ENCODE measurements at places on chromosomes 5 and 9.
A peak's percentile ranks its signal among the peaks of the same experiment; 100 is the strongest.

- DNase-seq, result no peak
Measured at GRCh38 chr5:124519396-124519795, 227.0 kb downstream of the ZNF608 start.

DNA sequence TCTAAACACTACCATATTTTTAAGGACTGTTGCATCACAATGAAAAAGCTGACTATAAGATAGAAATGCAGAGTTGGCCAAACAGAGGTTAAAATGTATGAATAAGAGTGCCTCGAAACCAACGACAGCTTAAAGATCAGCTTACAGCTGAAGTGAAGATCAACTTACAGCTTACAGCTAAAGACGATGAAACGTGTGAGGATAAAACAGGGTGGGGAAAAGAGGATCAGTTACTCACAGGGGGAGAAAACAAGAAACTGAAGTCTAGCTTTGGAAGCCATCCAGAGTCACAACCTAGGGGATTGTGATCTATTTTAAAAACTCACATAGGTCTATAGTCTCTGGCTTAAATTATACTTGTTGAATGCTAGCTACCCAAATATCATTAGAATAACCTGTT lies 220.0 kb downstream of the SNCAIP start:
- no peak for DNase-seq

DNA sequence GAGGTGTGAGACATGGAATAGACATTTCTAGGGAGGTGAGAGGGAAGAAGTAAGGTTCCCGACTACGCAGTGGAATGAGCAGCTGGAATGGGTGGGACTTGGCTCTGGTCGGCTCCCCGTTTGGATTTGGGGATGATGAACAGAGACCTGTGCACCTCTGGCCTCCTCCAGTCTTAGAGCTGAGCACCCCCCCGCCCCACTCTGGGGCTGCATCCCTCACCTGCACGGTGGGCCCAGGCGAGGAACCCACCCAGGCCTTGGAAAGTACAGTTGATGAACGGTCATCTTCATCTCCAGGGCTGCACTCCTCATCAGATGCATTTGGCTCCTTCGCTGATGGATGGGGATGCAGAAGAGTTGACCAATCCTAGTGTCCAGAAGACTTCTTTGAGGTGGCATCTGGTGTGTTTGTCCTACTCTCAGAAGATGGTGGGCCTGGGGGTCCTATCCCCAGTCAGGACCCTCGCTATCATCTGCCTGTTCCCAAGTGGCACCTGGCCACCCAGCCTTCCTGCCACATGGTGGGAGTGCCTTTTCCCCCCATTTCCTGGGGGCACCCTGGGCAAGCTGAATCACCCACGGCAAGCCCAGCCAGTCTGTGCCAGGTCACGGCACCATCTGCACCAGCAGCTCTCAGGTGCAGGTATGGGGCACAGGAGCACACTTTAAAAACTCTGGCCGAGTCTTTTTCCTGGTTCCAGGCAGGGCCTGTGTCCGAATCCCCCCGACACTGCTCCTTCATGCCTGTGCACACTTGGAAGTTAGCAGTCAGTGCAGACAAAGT lies 70.5 kb downstream of the GTF3C4 start:
- no peak for DNase-seq

- DNase-seq, result no peak
Measured at GRCh38 chr5:168316139-168316578, 24.7 kb downstream of the WWC1 start.

GRCh38 chr5:79954620-79955019 lies 36.4 kb downstream of the MTX3 start:
- no peak for DNase-seq

DNA sequence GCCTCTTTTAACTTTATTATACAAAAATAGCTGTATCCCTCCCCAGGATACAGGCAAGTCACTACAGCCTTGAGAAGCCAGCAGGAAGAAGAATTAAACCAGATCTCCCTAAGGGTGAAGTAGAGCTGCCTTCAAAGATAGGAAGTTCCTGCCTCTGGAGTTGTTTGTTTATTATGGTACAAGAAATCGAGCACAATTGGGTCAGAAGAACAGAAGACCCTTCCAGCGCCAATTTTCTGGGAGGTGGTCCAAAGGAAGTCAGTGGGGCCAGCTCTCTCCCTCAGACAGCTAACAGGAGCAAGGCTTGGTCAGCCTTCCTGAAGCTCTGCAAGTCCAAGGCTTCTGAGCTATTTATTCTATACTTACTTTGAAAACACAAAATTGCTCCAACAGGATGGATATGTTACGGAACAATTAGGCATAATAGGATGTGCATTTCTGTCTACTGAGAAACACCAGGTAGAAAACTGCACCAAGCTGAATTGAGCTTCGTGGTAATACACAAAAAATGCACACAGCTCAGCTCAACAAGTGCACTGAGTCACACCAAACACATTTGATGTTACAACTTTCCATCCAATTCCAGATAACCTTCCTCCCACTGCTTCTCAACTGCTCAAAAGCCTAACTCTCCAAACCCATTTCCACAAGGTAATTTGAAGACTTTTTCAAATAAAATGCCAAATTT lies 16.0 kb downstream of the SERINC5 start:
- no peak for DNase-seq

- DNase-seq, result no peak
Measured at GRCh38 chr9:37974506-37975173, 70.7 kb upstream of the SLC25A51 start.

- DNase-seq, result no peak
Measured at GRCh38 chr5:149702934-149703646, 27.0 kb upstream of the PPARGC1B start.

DNA sequence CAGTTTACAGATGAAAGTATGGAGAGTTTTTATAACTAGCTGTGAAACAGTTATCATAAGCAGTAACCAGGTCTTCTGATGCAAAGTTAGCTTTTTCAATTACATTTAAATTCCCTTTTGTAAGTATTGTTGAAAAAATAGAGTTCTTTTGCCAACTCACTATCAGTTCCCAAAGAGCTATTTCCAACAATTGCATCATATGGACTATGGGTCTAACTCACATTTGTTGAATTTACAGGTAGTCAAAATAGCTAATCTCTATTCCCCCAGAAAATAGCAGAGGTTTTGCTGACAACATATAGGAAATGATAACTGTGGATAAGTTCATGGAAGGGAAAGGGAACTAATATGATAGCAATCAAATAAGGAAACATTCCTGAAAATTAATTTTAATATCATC lies 1.4 kb downstream of the SPINK1 start:
- no peak for DNase-seq

DNA sequence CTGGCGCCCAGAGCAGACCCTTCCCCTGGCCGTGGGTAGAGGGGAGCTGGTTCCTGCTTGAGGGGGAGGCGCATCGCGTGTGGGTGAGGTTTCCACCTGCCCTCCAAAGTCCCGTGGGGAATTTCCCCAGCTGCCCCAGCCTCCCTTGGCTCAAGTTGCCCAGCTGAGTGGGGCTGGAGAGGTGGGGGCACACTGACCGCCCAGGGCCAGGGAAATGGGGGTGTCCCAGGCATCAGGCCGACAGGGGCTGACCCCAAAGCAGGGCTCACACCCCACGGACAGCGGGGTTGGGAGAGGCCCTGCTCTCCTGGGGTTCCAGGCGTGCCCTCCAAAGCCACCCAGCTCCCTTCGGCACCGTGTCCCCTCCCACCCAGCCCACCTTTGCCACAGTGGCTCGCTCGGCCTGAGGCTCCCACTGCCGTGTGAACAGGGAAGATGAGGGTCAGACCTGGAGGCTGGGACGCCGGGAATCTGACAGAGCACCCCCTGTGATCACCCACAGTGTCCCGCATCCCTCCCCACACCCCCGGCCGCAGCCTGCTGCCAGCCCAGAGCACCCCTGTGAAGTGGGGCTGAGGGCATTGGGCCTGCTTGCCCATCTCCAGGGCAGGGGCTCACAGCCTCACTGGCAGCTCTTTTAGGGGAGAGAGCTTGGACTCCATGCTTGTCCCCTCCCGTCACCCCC lies 933 bp upstream of the EGFL7 start:
- no peak for DNase-seq

GRCh38 chr9:136769710-136770191 lies 5.4 kb upstream of the LCN15 start:
- DNase-seq, result peak; percentile 33

- no peak for DNase-seq
Measured at GRCh38 chr5:108681079-108681921, 66.4 kb upstream of the FER start.

GRCh38 chr5:32051796-32052195 lies 122.3 kb downstream of the GOLPH3 start:
- no peak for DNase-seq

DNA sequence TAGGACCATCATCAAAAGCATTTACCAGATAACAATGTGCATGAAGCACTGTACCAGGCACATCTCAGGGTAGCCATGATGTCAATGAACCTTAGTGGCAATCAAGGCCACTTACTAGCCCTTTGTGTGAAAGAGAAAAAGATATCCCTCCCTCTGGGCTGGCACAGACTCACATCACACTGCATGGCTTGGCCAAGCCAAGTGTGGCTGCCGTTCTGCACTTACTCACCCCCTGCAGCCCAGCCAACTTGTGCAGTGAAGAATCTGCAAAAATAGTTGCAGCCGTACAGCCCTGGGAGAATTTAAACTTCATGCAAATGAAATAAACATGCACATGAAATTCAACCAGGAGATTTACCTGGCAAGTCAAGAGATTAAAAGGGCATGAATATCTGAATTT lies 333.5 kb downstream of the DEPDC1B start:
- DNase-seq, result no peak

DNA sequence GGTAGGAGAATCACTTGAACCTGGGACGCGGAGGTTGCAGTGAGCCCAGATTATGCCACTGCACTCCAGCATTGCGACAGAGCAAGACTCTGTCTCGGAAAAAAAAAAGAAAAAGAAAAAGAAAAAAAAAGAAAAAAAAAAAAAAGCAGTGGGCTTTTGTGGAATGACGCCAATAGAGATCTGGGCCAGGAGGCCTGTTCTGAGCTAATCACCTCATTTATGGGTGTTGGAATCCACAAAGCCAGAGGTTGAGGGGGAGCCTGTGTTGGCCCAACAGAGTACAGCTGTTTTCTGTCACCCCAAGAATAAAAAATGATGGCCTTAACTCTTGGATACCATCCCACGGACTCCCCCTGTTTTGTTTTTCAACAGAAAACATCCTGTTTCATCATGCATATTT lies 18.5 kb downstream of the OSTF1 start:
- no peak for DNase-seq

DNA sequence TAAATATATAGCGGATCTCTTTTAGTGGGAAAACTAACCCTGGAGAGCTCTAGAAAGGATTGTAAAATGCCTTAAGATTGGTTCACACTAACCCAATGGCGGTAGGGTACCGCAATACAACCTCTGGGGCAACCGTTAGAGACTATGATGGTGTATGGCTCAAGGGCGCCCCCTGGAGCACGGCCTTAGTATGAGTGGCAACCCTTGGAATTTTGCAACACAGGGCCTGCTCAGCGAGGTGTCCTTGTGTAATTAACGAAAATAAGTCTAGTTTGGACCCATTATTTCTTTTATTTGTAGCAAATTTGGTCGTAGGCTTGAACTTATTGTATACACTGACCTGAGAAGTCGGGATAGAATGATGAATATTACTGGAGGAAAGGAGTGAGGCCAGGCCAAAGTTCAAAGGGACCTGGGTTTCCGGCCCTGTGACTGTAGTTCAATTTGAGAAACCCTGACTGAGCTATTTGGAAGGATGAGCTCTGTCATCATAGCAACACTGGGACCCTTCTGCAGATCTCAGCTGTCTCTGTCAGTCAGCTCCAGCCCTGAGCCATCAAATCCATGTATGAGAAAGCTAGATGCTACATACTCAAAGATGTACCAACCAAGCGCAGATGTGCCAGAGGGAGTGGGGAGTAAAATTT lies 54.8 kb downstream of the CAMK4 start:
- peak; percentile 82 for DNase-seq

DNA sequence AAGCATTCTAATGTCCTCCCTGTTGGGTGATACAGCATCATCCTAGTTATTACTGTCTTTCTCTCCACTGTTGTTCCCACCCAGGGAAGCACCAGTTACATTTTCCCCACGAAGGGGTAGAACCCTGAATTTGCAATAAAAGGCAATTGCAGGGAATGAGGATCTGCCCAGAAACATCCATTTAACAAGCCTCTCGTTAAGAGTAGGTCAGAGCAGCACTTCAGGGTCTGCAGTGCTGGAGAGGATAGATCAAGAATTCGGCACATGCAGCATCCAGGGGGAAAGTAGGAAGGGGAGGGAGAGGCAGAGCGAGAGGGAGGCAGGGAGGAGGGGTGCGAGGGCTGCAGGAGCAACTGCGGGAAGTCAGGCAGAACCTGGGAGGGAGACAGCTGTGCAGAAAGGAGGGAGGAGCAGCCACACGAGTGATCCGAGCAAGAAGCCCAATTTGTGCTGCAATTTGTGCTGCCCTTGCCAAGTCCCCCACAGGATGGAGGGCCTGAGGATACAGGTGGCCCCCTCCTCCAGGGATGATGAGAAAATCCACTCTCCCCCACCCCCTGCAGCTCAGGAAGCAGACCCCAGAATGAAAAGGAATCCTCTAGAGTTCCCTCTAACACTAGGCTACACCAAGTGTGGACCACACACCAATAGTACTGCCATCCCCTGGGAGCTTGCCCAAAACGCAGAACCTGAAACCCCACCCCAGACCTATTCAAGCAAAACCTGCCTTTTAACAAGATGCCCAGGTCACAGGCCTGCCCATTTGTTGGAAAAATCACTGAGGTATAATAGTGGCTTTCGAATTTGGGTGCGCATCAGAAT lies 62.2 kb downstream of the EPB41L4B start:
- no peak for DNase-seq

DNA sequence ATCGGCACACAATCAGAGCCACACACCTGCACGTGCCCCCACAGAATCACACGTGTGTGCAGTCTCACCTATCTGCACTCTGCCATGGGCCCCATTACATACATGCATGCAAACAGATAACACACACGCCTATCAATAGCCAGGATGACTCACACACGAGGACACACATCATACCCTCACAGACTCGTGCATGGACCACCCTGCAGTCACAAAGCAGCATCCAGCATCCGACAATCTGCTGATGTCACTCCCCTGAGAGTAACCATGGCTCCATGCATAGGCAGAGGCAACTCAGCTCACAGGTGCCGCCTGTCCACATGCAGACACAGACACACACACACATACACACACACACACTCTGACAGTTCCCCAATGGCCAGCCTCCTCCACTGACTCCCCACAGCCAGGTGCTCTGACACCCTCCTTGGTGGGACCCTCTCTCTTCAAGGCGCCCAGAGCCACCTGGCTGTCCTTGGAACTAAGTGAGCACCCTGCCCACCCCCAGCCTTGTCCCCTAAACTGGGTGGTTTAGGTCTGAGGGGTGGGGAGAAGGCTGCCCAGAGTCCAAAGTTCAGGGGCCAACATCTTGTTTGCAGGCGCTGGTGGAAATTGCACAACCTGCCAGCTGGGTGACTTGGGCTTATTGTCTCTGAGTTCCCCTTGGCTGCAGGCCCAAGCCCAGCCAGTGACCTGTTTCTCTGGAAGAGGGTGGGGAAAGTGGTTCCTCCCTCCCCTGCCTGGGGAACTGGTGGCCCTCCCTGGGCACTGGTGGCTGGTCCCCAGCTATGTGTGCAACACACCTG lies 34.6 kb upstream of the NEK6 start:
- no peak for DNase-seq

GRCh38 chr5:126857472-126858410 lies 80.8 kb downstream of the LMNB1 start:
- DNase-seq, result no peak

DNA sequence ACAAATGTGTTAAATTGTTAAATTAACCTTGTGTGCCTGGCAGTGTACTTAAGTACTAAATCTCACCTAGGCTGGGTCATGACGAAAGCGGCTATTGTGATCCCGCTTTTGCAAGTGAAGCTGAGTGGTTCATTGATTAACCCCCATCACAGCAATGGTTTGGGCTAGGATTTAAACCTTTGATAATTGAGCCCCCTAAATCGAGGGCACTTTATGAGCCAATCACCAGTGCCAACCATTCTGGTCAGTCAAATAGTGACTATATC lies 22.8 kb downstream of the HNRNPK start:
- DNase-seq, result no peak

Data from stimulated activated CD4-positive, alpha-beta T cell treated with anti-CD3 and anti-CD28 coated beads, Interleukin-1b, Interleukin-23, amount 100 ng/mL, for 24 hours (primary cell).